Cerebellar nuclear complex (tissue), 1 donor: ENCODE measurements at places on chromosomes 2 and 18.

GRCh38 chr2:165924946-165925345, 28.6 kb downstream of the TTC21B start:
- DNase-seq: no peak

DNA sequence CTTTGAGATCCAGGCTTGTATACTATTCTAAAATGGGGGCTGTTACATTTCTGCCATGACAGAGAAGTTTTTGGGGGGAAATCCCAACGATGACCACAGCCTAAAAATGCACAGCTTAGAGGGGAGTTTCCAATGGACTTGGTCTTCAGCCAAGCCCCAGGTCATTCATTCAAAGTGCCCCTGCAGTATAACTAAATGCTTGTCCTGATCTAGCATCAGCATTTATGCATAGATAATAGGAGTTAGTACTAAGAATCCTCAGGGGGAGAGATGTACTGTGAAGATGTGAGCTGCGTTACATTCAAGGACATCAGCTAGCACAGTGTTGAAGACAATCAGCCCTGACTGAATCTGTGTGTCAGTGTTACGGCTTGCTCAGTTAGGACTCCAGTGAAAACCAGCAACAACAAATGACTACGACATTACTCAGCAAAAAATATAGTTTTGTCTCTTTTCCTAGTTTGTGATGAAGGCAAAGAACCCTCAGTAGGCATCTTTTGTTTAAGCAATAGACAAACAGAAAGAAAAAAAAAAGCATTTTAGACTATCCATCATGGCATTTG, 160.9 kb downstream of the ZEB2 start:
- no peak for DNase-seq

DNA sequence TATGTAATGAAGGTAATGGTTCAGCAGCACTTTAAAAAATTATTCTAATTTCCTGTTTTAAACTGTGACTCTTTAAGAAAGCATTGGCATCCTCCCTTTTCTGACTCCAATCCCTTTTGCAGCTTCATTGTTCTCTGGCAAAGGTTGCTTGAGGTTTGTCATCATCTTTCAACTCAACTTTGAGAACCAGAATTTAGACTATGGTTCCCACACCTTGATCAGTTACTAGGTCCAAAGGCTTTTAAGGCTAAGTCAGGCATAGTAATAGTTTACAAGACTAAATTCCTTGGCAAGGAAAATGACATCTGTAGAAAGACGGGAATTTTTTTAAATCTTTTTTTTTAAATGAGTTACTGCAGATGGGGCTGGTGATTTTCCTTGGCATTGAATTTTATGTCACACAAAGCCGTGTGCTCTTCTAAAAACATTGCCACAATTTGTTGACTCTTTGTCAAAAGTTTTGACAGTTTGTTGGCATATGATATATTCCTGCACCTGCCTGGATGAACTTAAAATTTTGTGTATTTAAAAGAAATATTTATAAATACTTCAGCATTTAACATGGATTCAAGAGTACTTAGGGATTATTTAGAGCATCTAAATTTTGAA, 451.0 kb downstream of the MEIS1 start:
- no peak for DNase-seq

GRCh38 chr2:60556576-60557485, 3.4 kb upstream of the BCL11A start:
- DNase-seq: no peak

- DNase-seq: no peak
Measured at GRCh38 chr2:158966312-158966711, 2.1 kb upstream of the TANC1 start.

DNA sequence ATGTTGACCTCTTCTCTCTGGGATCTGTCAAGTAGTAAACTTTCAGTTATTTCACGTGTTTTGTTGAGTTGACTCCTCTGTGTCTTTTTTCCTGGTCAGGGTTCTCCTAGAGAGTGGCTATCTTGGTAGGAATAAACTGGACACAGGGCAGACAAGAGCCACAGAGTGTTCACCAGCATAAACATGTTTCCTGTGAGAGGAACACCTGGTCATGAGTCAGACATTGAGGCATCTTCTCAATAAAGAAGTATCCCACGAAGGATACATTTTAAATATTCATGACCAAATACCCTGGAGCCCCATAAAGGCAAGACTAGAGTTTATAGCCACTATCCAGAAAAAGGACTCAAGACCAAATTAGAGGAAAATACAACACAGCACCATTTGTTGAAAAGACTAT, 269.7 kb upstream of the ZNF521 start:
- no peak for DNase-seq

DNA sequence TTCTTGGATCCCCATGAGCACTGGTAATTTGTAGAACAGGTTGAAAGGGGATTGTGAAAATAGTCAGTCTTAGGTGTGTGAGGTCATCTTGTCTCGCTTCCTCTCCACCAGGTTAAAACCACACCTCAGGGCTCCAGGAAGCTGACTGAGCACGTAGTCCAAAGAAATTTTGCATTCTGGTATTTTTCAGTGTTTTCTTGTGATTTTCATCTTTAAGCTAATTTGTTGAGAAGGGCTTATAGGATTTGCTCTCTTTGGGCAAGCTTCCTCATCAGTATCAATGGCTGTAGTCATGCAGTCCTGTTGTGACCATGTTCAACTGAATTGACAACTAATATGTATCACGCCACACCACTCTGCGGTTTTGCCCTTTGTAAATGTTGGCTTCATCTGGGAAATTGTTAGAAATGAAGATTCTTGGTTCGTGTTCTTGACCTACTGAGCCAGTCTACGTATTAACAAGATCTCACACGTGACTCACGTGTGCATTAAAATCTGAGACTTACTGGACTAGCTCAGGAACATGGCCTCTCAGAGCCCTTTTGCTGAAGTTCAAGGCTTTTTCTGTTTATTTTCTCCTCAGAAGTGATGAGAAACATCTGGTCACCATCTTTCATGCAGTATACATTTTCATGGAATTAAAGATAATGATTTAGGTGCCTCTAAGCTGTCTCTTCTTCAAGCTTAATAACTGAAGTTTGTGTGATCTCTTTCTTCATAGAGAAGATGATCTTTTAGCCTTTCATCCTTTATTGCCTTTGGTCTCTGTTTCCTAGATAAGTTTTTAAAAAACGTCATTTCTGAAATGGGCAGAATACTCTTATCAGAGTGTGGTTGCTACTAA, 32.8 kb downstream of the FMNL2 start:
- DNase-seq: no peak

DNA sequence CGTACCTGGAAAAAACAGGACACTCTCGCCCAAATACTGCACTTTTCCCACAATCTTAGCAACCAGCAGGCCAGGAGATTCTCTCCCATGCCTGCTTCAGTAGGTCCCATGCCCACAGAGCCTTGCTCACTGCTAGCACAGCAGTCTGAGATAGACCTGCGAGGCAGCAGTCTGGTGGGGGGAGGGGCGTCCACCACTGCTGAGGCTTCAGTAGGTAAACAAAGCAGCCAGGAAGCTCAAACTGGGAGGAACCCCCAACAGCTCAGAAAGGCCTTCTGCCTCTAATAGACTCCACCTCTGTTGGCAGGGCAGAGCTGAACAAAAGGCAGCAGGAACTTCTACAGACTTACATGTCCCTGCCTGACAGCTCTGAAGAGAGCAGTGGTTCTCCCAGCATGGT, 1202.8 kb upstream of the ACVR2A start:
- DNase-seq: no peak

DNA sequence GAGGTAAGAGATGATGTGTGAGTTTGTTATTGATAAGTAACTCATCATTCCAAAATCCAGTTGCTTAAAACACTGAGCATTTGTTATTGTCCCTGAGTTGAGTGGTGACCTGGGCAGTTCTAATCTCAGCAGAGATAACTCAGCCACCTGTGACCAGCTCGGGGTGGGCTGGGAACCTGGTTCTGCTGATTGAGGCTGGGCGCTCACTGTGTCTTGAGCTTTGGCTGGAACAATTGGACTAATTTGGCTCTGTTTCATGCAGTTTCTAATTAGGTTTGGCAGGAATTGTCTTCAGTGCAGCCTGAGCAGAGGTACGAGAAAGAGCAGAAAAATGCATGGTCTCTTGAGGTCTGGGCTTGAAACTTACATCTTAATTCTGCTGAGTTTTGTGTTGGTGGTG, 144.7 kb downstream of the RNF144A start:
- peak; percentile 65 for DNase-seq

- DNase-seq: no peak
Measured at GRCh38 chr18:77023102-77023782, 109.3 kb downstream of the MBP start.

- DNase-seq: peak; percentile 63
Measured at GRCh38 chr2:121479882-121480522, 50.7 kb upstream of the RNU4ATAC start.

GRCh38 chr2:119693567-119693966, 14.6 kb downstream of the TMEM177 start:
- no peak for DNase-seq

DNA sequence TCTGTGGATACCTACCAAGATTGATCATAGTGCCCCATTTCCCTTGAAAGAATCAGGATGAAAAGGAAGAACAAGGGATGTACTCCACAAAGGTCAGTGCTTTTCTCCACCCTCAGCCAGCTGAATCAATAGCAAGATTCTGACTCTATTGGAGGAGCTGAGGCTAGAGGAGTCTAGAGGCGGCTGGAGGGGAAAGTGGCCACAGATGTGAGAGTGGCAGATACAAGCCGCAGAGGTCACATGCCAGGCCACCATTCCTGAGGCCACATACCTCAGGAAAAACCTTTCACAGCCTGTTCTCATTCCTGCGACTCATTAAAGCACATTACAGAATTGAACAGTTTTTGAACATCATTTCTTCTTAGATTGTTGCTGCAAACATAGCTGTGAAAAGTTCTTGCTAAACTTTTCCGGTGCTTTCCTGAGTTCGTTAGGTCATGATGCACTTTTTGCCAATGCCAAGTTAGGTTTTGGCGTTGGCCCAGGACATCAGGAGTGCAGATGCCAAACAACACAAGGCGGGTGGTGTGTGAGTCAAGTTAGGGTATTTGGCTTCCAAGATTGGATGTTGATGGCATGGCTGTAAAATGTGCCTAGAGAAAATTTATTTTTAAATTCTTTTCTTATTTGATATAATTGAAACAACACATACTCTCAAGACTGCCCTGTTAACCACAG, 160.7 kb upstream of the SP5 start:
- no peak for DNase-seq

- DNase-seq: no peak
Measured at GRCh38 chr2:169107645-169108044, 38.3 kb downstream of the DHRS9 start.

DNA sequence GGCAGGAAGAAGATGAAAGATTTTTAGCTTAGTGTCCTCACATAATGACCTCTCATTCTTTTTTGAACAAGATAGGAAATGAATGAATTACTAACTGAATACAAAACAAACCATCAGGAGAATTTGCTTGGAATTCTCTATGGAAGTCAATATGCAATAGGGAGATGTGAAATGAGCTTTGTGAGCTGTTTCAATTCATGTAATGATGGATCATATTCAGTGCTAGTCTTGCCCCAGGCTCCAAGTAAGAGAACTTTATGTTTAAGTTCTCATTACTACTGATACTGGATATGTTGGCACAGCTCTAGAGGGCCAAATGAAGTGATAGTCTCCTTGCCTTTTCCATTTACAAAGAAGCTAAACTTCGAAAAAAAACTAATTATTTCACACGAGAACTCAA, 29.2 kb downstream of the MYOM1 start:
- no peak for DNase-seq

DNA sequence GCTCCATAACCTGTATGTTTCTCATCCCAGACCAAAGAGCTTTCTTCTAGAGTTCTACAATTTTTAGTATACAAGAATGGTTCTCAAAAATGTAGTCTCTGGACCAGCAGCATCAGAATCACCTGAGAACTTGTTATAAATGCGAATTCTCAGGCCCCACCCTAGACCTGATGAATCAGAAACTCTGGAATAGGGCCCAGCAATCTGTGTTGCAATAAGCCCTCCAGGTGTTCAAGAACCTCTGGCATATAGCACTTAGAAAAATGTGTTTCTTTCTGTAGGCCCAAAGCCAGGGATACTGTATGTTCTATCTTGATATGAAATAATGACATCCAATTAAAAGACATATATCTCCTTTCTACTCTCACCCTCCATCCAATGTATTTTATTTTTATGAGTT, 10.4 kb downstream of the PAIP2B start:
- DNase-seq: no peak

GRCh38 chr2:239163688-239164334, 237.0 kb downstream of the HDAC4 start:
- no peak for DNase-seq

DNA sequence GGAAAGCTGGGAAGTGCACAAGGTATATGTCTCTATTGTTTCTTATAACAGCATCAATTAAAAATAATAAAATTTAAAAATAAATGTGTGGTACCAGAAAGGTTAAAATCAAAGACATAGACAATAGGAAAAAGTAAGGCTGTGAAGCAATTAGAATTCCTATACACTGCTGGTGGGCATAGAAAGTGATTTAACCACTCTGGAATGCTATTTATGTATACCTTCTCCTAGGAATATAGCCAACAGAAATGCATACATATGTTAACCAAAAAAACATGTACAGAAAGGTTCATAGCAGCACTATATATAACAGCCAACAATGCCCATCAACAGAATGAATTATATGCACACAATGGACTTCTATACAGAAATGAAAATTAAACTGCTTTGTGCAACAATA, 43.0 kb downstream of the WDSUB1 start:
- no peak for DNase-seq

DNA sequence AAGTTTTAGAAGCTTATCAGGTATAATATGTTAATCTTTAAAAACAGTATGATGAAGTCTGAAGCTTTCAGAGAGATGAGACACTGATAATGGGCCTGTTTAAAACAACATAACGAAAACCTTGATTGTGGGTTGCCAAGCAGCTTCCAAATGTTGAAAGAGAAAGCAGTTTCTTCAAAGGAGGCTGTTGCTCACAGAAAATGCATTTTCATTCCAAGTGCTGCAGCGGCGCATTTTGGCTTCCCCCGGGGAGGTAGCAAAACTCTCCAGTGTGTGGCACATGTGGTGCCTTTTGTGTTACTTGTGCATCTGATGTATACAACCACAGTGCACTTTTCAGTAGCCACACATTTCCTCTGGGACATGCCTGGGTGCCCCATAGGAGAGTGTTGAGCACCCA, 66.1 kb downstream of the TMEFF2 start:
- no peak for DNase-seq

DNA sequence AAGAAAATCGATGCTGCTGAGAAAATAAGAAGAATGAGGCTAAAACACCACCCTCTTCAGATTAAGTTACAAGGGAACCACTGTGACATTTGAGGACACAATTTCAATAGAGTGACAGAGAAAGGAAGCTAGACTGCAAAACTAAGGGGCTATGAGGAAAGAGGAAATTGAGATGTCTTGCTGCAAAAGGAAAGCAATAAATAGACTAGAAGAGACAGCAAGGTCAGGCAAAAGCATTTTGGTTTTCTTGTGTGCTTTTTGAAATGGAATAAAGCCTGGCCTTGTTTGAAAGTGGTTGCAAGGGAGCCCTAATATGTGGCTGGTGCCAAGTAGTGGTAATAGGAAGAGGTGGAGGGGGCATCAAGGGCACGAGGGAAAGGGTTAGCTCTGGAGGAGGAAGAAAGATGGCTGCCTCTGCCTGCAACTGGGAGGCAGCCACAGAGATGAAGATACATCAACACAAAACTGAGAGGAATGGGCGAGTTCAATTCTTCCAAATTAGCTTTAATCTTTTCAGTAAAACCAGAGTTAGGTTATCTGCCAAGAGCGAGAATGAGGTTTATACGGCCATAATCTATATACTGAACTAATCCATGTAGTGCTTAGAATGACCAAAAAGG, 1.2 kb upstream of the MRO start:
- DNase-seq: no peak
